Activated T-cell treated with anti-CD3 and anti-CD28 coated beads, Interleukin-2, amount 50 U/mL, for 48 hours (primary cell): ENCODE measurements at places on chromosomes 1 and 21.
A peak's percentile ranks its signal among the peaks of the same experiment; 100 is the strongest.

GRCh38 chr1:42469727-42470126 is 6.6 kb downstream of the CCDC30 start:
- DNase-seq: no peak

- no peak for DNase-seq
Measured at GRCh38 chr21:34046917-34047316, 26.5 kb upstream of the MRPS6 start.

- DNase-seq: no peak
Measured at GRCh38 chr1:58340185-58340584, 206.3 kb downstream of the OMA1 start.

GRCh38 chr1:5757187-5757805 is 234.9 kb downstream of the NPHP4 start:
- DNase-seq: no peak

DNA sequence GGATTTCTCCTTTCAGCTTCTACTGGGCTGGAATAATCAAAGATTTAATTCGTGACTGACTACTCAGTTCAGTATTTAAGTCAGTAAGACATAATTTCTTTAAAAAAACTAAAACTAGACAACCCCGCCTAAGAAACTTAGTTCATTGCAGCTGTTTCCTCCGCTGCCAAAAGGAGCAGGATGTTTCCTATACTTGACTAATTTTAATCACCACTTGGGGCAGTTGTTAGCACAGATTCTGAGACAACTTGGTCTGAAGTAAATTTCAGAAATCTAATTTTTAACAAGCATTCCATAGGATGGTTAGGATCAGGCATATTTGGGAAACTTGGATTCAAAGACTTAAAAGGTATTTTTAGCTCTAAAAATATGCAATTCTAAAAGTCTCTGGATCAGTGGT is 34.0 kb downstream of the EPRS1 start:
- no peak for DNase-seq

DNA sequence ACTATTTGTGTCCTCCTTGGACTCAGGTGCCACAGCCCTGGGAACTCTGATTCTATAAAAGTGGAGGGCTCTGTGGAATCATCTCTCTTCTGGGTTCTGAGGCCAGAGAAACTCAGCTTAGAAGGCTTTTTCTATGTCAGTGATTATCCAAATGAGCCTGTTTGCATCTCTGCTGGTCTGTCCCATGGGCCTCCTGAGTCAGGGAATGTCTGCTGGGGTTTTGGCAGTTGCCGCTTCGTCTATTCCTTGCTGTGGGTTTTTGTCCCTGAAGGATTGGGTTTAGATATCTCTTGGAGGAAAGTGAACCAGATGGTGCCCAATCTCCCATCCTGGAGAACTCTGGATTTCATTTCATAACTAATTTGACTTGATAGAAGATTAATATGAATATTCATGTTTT is 297.6 kb downstream of the HHAT start:
- DNase-seq: no peak

- peak; percentile 88 for DNase-seq
Measured at GRCh38 chr1:156813750-156814570, 2.7 kb downstream of the SH2D2A start.

GRCh38 chr1:6785728-6786505 is 663 bp downstream of the CAMTA1 start:
- peak; percentile 63 for DNase-seq

DNA sequence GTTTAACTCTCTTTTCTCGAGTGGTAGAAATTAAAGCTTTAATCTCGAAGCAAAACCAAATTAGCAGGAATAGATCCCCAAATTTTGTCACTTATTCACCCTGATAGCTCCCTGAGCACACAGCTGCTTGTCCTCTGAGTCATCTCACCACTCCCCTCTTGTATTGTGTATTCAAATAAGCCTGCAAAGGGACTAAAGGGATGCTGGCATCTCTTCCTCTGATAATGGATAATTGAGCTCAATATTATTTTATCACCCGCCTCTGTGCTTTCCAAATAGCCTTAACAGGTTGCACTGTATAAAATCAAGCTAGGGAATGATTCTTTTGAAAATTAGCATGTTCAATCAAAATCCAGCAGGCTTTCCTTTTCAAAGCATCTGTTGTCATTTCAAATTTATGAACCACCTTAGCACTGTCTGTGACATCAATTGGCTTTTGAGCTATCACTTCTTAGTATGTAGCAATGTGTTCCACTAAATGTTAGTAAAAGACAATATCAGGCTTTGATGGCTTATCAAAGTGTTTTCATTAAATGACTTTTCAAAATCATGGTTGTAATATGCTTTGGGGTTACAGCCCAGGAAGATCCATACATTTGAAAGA is 561.6 kb downstream of the PLA2G4A start:
- DNase-seq: no peak

- DNase-seq: no peak
Measured at GRCh38 chr21:29443411-29444010, 144.8 kb downstream of the BACH1 start.

GRCh38 chr1:38558500-38559445 is 300.8 kb downstream of the RRAGC start:
- peak; percentile 27 for DNase-seq

GRCh38 chr21:32337206-32337605 is 38.6 kb downstream of the MRAP start:
- DNase-seq: no peak
